ENCODE measurements at places on chromosomes 6 and 20.
A peak's percentile ranks its signal among the peaks of the same experiment; 100 is the strongest.

- H3K27me3 ChIP-seq, result no peaks in the 10 kb centered on the region
- no peaks in the 10 kb centered on the region for H3K36me3 ChIP-seq
Measured at GRCh38 chr6:130320908-130321307, 44.9 kb upstream of the TMEM200A start.

- H3K27me3 ChIP-seq, result no peaks in the 10 kb centered on the region
- no peak overlapping the region for H3K27ac ChIP-seq
- H3K36me3 ChIP-seq, result no peaks in the 10 kb centered on the region
- H3K4me1 ChIP-seq, result no peaks in the 10 kb centered on the region
- no peak overlapping the region for H3K4me3 ChIP-seq
- DNase-seq, result peak; percentile 29
Measured at GRCh38 chr6:40755046-40755681, 168.0 kb upstream of the LRFN2 start.

DNA sequence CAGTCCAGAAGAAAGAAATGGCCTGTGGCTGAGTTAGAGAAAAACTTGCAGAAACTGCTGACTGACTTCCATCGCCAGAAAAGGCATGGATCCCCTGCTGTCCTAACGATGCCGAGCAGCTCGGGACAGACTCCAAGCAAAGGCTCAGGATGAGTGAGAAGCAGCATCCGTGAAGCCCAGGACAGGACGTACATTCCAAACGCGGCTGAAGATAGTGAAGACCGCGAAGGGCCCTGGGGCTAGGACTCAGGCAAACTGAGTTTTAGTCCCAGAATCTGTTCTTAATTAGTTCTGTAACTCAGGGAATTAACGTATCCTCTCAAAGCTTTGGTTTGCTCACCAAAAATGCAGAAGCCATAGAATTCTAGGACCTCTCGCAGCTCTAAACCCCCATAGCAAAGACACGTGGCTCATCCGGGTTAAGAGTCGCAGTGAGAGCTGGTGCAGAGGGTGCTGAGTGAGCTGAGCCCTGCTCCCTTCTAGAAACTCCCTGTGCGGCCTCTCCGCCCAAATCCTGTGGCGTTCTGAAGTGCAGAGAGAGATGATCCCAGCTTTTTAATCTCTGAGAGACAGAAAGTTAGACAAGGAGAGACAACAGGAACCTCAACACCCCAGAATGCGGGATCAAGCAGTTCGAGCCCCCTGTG, 132.9 kb upstream of the THBS2 start:
- DNase-seq, result peak; percentile 24
- no peaks in the 10 kb centered on the region for H3K4me1 ChIP-seq
- H3K27me3 ChIP-seq, result no peaks in the 10 kb centered on the region
- H3K36me3 ChIP-seq, result no peaks in the 10 kb centered on the region
- H3K4me3 ChIP-seq, result no peak overlapping the region
- no peak overlapping the region for H3K27ac ChIP-seq

- no peak overlapping the region for H3K4me3 ChIP-seq
- peak overlapping the region; percentile 26 for H3K27ac ChIP-seq
- DNase-seq, result no peak
- peaks cover 21% of the 10 kb centered on the region for H3K4me1 ChIP-seq
- H3K36me3 ChIP-seq, result peaks cover 28% of the 10 kb centered on the region
- H3K27me3 ChIP-seq, result no peaks in the 10 kb centered on the region
Measured at GRCh38 chr20:2984956-2985661, 58.3 kb upstream of the GNRH2 start.

DNA sequence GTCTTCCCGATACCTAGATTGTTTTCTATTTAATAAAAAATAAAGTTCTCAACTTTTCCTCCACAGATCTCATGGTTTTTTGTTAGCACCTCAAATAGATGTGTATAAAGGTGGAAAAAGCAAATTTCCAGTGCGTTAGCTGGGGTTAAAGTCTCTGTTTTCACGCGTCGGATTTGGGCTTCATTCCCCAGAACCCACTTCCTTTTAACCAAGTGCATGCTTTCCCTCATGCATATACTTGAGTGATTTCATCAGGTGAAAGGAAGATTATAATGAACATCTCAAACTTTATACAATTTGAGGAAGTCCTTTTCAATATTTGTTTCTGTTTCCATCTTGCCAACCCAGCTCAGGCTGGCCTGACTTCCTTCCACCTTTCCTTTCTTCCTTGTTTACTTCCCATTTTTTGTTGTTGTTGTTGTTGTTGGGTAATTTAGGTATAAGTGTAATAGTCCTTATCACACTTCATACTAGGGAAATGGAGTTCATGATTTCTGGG, 43.9 kb upstream of the GGTLC1 start:
- no peak overlapping the region for H3K4me3 ChIP-seq
- H3K36me3 ChIP-seq, result no peaks in the 10 kb centered on the region
- no peaks in the 10 kb centered on the region for H3K4me1 ChIP-seq
- H3K27ac ChIP-seq, result no peak overlapping the region
- no peaks in the 10 kb centered on the region for H3K27me3 ChIP-seq

- H3K4me1 ChIP-seq, result peaks cover 4% of the 10 kb centered on the region
- no peaks in the 10 kb centered on the region for H3K36me3 ChIP-seq
- no peak for DNase-seq
- no peak overlapping the region for H3K4me3 ChIP-seq
- H3K27ac ChIP-seq, result peak overlapping the region; percentile 58
- no peaks in the 10 kb centered on the region for H3K27me3 ChIP-seq
Measured at GRCh38 chr20:1242530-1242929, 16.7 kb downstream of the RAD21L1 start.

All from SK-N-SH (cell line).